LNCaP clone FGC (cell line): ENCODE measurements at places on chromosomes 3 and 15.
A peak's percentile ranks its signal among the peaks of the same experiment; 100 is the strongest.

GRCh38 chr3:67357610-67358458, 296.6 kb downstream of the SUCLG2 start:
- DNase-seq, result peak; percentile 39

- no peak for DNase-seq
These were observed 56.9 kb upstream of the FGD5 start for GRCh38 chr3:14761866-14762265.

- DNase-seq, result no peak
These were observed 13.0 kb upstream of the CSK start for GRCh38 chr15:74768771-74769342.

DNA sequence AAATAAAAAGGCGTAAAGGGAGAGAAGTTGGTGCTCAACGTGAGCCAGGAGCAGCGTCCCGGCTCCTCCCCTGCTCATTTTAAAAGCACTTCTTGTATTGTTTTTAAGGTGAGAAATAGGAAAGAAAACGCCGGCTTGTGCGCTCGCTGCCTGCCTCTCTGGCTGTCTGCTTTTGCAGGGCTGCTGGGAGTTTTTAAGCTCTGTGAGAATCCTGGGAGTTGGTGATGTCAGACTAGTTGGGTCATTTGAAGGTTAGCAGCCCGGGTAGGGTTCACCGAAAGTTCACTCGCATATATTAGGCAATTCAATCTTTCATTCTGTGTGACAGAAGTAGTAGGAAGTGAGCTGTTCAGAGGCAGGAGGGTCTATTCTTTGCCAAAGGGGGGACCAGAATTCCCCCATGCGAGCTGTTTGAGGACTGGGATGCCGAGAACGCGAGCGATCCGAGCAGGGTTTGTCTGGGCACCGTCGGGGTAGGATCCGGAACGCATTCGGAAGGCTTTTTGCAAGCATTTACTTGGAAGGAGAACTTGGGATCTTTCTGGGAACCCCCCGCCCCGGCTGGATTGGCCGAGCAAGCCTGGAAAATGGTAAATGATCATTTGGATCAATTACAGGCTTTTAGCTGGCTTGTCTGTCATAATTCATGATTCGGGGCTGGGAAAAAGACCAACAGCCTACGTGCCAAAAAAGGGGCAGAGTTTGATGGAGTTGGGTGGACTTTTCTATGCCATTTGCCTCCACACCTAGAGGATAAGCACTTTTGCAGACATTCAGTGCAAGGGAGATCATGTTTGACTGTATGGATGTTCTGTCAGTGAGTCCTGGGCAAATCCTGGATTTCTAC, at the start of gene RARB:
Gene RARB, plus strand, starts transcription at position 322 of the 847 bp plus-strand sequence. Its CDS starts 469 bp downstream, at position 791.
- DNase-seq, result no peak

DNA sequence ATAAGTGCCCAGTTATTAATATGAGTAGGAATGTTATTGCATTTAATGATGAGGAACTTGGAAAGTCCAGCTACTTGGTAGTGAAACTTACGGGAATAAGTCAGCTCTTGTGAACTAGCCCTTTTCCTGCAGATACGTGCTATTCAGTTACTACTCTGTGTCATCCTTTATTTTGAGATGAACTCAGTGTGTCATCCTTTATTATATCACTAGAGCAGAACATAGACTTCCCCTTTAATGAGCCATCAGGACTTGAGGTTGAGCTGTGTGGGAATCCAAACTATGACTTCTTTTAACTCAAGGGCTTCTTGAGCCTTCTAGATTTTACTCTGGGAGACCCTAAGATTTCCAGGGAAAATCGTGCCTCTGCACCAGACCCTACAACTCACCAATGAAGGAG, 3.6 kb downstream of the ACTC1 start:
- no peak for DNase-seq

- DNase-seq, result no peak
These were observed 224.8 kb downstream of the FAM43A start for GRCh38 chr3:194910414-194910984.

DNA sequence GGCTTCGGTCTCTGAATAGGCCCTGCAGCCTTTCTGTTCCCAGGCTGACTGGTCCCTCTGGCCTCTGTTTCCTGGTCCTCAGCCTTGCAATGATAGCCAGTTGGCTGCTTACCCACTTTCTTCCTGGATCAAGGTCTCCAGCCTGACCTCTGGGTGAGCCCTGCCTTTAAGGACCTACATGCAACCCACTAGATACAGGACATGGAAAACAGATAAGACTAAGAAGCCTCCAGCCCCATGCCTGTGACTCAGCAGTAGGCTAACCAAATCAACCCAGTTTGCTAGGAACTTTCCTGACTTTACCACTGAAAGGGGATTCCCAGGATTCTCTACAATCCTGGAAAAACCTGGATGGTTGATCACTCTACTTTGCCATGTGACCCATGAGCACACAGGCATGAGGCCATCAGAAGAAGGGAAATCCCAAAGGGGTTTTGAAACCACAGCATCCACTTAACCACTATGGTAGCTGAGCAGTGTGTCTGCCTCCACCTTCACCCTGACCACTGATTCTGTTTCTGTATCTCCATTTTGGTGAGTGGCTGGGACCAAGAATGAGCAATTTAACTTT, 188.1 kb downstream of the CHST2 start:
- DNase-seq, result no peak

DNA sequence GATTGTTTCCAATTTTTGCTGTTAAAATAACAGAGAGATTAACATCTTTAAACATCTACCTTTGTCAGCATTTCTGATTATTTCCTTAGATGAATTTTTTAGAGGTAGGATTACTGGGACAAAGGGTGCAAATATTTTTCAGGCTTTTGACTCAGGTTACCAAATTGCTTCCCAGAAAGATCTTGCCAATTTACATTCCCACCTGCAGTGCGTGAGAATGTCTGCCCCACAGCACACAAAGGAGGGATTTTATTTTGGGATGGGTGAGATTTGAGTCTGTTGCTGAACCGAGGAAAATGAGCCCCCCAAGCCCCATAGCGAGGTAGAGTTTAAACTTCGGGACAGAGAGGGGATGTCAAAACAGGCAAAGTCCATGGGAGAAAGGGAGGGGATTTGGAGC, 25.9 kb upstream of the RNU6-1 start:
- DNase-seq, result no peak

- no peak for DNase-seq
These were observed 354.7 kb downstream of the MCTP2 start for GRCh38 chr15:94586099-94586498.

- no peak for DNase-seq
These were observed 57.8 kb downstream of the ZNF621 start for GRCh38 chr3:40582401-40583027.

GRCh38 chr3:66592016-66592761, 91.4 kb upstream of the LRIG1 start:
- DNase-seq, result no peak

DNA sequence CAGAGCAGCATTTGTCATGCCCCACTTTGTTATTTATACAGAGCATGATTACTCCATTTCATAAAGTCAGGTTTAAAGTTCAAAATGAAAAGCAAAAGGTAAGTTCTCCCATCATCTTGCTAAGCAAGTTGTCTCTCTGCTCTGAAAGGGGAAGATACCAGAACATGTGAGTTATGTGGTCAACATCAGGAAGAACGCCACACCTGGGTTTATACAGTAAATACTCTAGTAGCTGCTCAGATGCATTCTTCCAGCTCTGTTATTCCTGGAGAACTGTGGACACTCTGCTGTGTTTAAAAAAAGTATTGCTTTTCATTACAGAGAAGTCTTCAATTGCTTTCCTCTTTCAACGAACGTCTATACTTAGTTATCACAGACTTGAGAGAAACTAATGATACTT, 145.7 kb downstream of the PLCL2 start:
- no peak for DNase-seq

DNA sequence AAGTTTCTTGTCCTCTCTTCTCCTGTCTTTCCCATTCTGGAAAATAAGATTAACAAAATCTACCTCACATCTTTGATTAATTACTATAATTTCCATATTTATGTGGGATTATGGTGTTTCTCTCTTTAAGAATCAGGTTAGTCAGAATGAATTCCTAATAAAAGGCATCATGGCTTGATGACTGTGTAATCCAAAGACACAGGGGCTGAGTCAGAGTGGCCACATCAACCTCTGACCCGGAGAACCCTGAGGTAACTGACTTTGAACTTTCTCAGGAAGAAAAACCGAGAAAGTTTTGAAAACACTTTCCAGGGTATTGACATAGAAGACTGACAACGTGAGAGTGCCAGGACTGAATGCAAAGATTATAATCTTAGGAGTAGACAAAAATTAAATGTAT, 170.3 kb upstream of the MCTP2 start:
- no peak for DNase-seq

DNA sequence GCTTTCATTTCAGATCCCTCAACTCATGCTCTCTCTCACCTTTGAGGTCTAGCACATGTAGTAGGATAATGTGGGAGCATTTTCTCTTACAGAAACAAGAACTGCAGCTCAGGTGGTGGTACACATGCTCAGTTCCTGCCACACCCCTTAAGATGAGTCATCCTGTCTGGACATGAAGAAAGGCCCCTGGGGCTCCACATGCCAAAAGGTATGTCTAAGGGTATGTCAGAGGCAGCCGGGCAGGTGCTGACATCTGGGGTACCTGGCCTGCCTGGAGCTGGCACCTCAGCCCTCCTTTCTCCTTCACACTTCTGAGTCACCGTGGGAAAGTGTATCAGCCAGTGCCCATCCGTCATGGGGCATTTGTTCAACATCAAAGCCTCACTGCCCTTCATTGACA, 209.9 kb downstream of the OCA2 start:
- DNase-seq, result no peak

DNA sequence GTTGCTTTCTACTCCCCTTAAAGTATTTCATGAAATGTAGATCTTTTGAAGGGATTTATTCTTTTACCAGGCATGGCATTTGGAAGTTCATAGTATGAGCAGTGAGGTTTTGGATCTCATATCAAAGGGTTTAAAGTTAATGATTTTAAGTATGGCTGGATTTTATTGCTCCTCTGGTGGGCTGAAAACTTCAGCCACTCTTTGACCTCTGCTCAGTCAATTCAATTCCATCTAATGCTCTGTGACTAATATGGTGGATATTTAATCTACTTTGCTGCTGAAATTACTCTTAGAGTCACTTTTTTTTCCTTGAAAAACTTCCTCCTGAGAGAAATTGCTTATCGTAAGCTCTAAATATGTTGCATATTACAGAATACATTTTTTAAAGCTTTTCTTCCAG, 218.6 kb downstream of the NR2F2 start:
- no peak for DNase-seq

GRCh38 chr3:39104961-39105686, 2.3 kb downstream of the GORASP1 start:
- no peak for DNase-seq

GRCh38 chr3:25468866-25469319, 40.8 kb downstream of the RARB start:
- no peak for DNase-seq

- DNase-seq, result no peak
These were observed 94.2 kb downstream of the PLXNA1 start for GRCh38 chr3:127077068-127077467.

DNA sequence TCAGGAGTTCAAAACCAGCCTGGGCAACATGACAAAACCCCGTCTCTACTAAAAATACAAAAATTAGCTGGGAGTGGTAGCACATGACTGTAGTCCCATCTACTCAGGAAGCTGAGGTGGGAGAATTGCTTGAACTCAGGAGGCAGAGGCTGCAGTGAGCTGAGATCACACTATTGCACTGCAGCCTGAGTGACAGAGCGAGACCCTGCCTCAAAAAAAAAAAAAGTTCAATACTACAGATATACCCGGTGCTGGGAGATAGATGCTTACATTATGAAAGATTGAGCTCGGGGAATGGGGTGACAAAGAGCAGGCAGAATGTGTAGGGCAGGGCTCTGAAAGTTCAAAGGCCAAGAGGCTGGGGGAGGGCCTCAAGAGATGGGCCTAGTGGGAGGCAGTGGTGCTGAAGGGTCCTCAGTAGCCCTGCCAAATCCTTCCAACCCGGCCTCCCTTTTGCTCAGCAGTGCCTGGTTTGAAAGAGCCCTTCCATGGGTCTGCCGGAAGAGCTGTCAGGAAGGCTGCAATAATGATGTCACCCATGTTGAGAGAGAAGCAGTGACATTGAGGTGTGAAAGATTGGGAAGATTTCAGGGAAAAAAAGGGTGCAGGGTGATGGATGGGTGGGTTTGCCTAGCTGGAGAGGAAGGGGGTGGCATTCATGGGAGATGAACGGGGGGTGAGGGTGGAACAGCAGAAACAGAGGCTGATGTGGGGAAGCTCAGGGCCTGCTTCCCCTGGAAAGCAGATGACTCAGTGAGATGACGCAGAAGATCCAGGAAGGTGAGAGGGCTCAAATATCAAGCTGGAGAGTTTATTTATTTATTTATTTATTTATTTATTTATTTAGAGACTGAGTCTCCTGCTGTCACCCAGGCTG, 20.0 kb upstream of the IREB2 start:
- DNase-seq, result no peak

DNA sequence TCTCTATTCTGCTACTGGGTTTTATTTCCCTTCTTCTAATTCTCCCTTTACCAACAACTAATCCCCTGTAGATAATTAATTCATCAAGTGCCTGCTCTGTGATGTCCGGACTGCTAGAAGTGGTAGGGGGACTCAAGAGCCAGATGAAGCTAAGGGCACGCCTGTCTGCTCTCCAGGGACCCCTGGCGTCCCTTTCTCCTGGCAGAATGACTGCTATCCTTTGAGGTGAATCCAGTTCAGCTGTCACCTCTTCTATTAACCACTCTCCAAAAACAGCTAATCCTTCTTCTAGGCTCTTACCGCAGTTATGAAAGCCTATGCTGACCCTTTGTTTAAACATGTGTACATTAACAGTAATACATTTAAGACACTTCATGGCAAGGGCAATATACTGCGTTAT, 1.4 kb upstream of the CHRNA7 start:
- no peak for DNase-seq

DNA sequence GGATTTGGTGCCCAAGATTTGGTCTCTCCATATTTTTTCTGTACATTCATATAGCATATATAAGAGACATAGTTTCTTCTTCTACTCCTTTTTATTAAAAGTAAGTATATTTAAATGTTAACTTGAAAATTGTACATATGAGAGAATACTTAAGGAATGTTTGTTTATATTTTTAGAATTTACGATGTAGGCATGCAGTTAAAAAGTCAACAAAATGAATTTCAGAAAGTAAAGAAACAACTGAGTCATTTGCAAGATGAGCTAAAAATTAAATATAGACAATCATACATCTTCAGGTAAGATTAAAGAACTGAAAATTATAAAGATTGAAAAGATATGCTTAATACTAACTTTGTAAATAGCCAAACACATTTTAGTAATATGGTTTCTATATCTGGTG, 94.2 kb downstream of the LEKR1 start:
- peak; percentile 26 for DNase-seq

DNA sequence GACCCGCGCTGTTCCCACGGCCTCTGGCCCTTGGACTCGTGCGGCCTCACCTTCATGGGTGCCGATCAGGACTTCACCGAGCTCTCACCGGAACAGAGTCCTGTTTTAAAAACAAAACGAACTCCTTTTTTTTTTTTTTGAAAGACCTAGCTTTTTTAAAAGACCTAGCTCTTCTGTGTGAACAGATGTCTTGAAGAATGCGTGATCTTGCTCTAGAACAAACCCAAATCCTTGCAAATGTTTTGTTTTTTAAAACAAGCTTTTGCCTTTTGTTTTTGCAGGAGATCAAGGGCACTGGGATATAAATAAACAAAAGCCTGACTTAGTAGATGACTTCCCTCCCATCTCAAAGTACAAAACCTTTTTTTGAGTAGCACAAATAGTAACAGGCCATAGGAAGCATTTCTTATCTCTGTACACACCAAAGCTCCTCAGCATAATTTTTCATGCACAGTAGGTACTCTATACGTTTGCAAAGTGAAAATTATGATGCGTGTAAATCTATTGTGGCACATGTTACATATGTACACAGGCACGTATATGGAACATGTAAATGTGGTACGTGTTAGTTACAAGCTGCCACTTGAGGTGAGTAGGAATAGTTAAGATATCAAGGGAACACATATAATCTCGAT, 1.1 kb upstream of the MSL2 start:
- no peak for DNase-seq
